ENCODE measurements at places on chromosomes 16 and 17. TPM values are rescaled to one million over a fixed set of nuclear protein-coding genes. Genes with fewer than 3 reads are reported as not detected.

The TBC1D3G gene
- total RNA-seq = not detected

The ATAD5 gene
- total RNA-seq = 25.8 TPM

The CHMP6 gene
- 33.0 TPM for total RNA-seq

The EPN2 gene
- 7.5 TPM for total RNA-seq

The CD7 gene
- 320 TPM for total RNA-seq

The SLFN12L gene
- 139 TPM for total RNA-seq

DNA sequence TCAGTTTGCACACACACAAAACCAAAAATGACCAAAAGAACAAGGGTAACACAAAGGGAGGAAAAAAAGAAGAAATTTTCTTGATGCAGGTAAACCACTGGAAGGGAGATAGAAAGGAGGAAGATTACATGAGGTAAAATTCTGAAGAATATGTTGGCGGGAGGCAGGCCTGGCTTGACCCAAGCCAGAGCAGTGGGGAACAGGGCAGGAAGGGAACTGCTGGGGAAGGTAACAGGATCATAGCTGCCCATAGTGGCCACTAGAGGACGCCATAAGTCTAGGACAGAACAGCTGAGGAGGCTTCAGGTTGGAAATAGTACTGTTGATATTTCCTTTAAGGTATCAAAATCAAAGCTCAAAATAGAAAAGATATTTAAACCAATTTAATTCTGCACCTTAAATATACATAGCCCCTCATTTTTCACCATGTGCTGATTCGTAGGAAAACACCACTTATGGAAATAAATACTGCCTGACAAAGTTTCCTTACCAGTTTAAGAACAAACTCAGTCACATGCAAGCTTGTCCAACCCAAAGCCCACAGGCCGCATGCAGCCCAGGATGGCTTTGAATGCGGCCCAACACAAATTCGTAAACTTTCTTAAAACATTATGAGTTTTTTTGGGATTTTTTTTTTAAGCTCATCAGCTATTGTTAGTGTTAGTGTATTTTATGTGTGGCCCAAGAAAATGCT is 15.5 kb downstream of the VPS35 start:
- DNase-seq = no peak

DNA sequence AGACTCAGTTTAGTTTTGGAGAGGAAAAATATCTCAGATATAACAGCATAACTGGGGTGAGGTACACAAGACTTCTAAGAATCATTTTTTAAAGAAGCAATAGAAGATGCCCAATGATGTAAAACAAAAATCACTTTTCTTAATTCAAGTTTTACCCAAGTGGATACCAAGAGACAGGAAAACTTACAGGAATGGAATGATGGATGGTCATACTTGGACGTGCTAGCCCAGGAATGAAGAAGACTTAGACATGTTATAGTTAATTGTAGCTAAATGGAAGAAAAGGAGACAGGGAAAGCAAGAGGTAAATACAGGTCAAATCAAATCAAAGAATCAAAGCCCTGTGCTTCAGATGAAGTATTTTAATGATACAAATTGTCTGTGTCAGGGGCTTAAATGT is 312.7 kb upstream of the KCNJ16 start:
- no peak for DNase-seq

DNA sequence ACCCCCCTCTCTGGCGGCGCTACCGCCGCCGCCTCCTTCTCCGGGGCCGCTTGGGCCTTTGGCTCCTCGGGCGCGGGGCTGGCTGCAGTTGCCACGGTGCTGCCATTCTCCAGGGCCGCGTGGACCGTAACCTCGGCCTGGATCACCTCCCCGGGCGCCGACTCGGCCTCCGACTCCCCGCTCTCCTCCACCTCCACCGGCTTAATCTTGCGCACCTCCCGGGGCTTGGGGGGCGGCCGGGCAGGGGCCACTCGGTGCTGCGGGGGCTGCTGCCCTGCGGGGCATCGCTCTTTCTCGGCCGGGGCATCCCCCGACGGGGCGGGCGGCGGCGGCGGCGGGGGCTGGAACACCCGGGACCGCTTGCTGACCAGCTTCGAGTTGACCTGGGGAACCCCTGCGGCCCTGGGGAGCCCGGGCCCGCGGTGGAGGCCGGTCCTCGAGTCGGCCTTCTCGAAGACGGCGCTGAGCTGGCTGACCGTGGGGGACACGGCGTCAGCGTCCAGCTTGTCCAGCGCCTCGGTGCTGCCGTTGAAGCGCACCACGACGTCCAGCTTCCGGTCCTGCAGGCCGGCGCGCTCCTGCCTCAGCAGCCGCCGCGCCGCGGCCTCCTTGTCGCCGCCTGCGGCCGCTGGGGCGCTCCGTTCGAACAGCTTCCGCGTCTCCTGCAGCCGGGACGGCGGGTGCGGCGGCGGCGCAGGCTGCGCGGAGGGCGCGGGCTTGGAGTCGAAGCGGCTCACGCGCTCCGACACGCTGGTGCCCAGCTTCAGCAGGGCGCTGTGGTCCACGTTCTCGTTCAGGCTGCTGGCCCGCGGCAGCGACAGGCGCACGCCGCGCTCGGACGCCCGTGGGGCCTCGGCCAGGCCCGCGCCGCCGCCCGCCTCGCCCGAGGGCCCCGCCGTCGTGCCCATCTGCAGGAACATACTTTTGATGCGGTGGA is 792 bp downstream of the PPP1R9B start:
- peak; percentile 77 for DNase-seq

DNA sequence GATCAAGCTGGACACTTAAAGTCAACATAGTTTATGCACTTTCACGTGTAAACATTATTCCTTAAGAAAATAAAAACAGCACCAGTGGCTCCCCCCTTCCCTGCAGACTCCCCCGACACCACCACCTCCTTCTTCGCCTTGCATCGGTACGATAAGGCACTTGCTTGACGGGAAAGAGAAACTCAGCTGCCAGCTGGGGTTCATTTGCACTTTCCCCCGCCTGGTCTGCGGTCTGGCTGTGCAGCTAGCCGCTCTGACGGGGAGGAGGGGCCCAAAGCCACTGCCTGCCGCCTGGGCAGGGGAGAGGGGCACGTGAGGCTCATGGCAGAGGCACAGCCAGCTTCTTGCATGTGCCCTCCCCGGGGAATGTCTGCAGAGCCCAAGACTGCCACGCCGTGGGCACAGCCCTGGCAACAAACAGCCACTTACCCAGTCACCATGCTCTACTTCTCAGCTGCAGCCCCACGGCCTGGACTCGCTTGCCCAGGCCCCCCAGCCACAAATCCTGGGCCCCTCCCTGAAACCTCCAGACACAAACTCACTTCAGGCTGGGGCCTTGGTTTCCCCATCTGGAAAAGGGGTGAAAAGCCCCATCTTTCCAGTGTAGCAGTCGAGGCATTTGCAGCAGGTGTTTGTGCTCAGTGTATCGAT is 16.5 kb upstream of the PRM1 start:
- peak; percentile 81 for DNase-seq

GRCh38 chr17:4710693-4711634 is 532 bp downstream of the ARRB2 start:
- DNase-seq = peak; percentile 63

- DNase-seq = no peak
Measured at GRCh38 chr16:554640-555365, 5.4 kb upstream of the PRR35 start.

- DNase-seq = no peak
Measured at GRCh38 chr16:11526655-11527350, 59.9 kb downstream of the LITAF start.

DNA sequence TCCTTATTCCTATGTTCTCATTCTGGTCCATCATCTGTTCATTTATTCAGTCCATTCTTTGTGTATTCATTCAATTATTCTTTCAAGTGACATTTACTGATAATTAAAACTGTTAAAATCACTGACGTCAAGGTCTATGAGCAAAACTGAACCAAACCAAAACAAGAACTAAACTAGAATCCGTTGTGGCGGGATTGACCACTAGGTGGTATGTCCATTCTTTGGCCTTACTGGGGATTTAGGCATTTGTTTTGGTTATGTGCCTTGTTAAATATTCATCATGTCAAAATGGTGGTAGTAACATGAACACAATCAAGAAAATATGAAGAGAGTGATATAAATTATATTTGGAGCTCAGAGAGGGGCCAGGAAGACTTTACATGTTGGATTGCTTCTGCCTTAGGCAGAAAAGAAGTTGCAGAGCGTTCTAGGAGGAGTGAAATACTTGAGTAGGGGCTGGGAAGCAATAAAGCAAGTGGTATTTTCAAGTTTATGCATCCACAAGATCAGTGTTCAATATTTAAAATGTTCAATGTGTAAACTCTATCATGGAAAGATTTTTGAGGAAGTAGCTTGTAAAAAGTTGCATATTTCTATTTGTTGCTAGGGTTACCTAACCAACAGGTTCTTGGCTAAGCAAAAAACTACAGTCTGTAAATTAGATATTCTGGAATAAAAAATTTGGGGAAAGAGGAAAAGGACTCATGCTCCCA is 129.0 kb downstream of the CDH13 start:
- DNase-seq = no peak

GRCh38 chr16:3646348-3646920 is 8.1 kb upstream of the DNASE1 start:
- no peak for DNase-seq

GRCh38 chr16:57530104-57530521 is 6.3 kb downstream of the CCDC102A start:
- DNase-seq = peak; percentile 66

DNA sequence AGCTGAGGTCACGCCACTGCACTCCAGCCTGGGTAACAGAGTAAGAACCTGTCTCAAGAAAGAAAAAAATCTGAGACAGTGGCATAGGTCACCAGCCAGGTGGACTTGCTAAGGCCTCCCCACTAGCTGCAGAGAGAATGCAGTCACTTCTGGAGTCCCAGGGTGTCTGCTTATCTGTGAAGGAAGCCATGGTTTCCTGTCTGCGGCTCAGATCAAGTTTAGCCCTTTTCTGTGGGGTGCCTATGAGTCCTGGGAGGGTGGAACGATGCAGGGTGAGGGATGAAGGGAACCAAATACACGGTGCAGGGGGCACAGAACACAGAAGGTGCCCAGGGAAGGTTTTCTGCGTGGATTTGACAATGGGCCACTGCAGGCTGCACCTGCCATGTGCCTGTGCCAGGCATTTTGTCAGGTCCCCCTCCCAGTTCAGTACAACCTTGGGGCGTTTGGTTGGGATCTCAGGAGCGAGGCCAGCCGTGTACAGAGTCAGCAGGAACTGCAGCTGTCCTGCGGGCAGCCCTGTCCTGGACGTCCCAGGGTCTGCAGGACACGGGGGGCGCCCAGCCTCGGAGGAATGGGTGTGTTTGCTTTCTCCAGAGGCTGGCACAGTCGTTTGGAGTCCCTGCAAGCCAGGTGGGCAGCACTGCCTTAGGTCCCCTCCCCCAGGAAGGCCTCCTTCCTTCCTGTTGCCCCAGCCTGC is 41.8 kb downstream of the RAB11FIP4 start:
- peak; percentile 46 for DNase-seq

GRCh38 chr16:55039511-55039910 is 108.8 kb downstream of the IRX5 start:
- DNase-seq = no peak

- peak; percentile 59 for DNase-seq
Measured at GRCh38 chr16:30032083-30032819, 1.2 kb upstream of the TLCD3B start.
